Skin of body (tissue), 3 donors: ENCODE measurements at places on chromosomes 13 and 19. TPM values are rescaled to one million over a fixed set of nuclear protein-coding genes. Genes with fewer than 3 reads are reported as not detected.

DNA sequence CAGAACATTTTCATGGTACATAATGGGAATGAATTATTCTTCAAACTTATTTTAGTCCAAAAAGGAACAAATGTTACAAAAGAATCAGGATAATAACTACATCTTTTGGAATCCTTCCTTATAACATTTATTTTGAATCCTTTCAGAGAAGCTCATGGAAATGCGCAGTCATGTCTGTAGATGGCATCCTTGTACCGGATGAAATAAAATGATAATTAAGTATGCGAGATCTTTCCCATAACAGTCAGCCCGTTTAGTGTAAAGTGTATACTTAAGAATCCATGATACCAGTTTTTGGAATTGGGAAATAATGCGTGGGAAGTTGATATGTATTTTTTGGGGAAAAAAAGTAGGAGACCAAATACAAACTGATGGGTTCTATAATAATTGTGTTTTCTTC is 418.8 kb downstream of the GPC5 start:
- no peak for DNase-seq

IGSF23 gene
- not detected for total RNA-seq

DNA sequence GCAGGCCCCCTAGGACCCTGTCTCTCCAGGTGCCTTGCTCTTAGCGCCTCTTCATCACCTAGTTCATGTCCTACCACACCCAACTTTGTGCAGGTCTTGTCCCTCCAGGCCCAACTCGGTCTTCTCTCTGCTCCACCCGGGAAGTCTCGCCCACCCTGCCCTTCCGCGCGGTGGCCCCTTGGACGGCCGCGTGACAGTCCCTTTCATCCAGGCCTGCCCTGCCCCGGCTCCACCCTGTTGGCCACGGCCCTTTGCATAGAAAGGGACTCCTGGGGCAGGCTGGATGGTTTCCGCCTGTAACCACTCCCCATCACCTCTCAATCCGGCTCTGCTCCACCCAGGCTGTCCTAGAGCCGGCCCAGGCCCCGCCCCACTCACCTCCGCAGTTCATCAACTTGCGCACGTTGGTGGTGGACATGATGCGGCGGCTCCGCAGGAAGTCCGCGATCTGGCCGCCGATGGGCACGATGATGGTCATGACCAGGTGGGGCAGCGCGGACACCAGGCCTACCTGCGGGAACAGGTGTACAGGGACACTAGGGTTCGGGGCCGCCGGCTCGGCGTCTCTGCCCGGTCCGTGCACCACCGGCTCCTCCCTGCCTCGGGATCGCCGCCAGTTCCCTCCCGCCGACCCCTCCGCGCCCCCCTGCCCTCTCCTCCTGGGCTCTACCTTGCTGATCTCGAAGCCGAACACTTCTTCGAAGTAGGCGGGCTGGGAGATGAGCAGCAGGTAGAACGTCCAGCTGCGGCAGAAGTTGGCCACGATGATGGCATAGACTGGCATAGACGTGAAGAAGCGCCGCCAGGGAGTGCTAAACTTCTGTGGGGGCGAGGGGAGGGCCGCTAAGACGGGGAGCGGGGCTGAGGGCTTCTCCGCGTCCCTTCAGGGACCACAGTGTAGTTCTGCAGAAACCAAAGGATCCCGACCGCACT is 7.2 kb downstream of the GFY start:
- no peak for DNase-seq

- DNase-seq, result peak; percentile 47
Measured at GRCh38 chr13:97141564-97142005, 80.5 kb upstream of the MBNL2 start.

GRCh38 chr13:35567406-35567980 is 91.0 kb upstream of the MAB21L1 start:
- no peak for DNase-seq

DNA sequence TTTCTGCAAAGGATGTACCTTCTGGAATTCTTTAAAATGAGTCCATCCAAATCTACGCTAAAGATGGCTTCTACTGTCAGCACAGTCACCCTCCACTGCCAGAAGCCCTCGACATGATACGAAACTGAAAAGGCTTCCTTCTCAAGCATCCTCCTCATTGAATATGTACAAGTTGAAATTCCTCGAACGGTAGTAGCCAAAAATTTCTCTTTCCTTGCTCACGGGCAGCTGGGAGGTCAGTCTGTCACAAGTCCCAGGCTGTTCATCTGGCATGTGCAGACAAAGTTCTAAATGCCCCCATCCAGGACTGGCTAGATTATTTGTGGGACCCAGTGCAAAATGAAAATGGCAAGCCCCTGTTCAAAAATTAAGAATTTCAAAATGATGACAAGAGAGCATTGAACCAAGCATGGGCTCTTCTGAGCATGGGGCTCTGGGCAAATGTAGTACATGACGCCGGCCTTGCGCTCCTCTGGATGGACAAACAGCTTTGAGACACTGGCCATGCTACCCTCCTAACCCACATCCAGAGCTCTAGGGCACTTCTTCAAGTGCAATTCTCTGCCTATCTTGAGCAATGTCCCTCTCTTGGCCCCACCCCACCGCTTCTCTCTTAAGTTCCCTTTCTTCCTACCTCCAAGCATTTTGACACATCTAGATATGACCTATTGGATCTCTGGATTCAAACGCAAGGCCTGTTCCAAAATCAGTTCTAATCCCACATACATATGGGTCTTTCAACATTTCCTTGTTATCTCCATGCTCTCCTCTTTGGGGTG is 78.9 kb upstream of the FLT1 start:
- no peak for DNase-seq

DNA sequence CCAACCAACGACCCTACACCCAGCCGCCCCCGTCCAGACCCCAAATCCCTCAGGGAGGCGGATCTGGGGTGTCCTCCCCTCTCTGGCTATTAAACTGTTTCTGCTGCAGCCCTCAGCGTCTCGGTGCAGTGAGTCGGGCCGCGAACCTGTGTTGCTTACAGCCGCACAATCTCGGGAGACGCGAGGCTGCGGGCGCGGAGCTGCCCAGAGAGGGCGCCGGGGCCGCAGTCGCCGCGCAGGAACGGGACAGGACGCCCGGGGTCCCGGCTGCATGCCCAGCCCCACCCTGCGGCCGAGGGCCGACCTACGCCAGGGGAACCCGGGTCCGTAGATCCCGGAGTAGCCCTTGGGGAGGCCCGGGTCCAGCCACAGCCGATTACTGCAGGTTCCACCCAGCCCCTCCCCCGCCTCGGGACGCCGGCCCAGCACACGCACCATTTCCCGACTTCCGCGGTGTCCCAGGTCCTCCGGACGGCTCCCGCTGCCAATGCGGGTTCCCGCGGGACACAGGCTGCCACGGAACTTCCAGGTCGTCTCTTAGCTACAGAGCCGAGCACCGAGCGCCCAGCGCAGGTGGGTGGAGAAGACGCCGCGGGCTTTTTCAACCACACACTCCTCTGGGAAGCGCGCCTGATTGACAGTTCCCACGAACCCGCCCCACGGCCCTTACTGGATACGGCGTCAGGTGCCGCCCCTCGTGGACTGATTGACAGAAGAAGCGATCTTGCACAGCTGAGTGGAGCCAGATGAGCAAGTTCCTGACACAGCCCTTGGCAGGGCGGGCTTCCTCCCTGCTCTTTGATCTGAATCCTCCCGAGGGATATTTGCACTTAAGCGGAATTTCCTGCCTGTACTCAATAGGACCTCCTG is at the start of gene ZNF799:
Gene ZNF799 (minus strand): TSS at position 639 of the 870 bp plus-strand sequence. CDS start 201 bp downstream, at position 438.
- DNase-seq, result peak; percentile 98

ZNF135 gene
- 9.5 TPM for total RNA-seq

FGF22 gene
- 1.4 TPM for total RNA-seq

DNA sequence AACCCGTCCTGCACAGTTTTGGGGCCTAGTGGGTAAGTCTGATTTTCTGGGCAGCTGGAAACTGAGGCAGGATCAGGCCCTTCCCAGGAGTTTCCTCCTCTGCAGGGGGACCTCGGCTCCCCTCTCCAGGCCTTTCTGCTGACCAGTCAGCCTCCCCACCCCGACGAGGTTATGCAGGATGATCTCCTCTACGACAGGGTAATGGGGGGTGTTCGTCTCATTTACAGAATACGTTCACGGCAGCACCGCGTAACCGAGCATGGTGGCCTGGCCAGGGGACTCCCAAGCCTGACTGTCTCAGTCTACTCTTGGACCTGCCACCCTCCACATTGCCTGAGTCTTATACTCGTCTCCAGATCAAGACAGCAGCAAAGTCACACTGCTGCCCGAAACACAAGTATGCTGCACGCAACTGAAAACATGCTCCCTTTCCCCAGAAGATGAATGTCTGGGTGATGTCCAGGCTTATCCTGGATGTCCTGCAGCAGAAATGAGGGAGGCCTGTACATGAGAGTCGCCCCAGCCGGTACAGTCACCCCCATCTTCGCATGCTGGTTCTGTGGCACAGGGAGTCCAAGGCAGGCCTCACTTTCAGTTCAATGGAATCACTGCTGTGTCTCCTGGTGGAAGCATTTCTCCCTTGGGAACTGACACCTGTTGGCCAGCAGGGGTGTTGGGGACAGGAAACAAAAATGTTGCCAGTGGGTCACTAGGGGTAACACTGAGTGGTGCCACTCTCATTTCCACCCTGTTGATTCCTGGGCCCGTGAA is 120.8 kb downstream of the SOX1 start:
- DNase-seq, result no peak

DNA sequence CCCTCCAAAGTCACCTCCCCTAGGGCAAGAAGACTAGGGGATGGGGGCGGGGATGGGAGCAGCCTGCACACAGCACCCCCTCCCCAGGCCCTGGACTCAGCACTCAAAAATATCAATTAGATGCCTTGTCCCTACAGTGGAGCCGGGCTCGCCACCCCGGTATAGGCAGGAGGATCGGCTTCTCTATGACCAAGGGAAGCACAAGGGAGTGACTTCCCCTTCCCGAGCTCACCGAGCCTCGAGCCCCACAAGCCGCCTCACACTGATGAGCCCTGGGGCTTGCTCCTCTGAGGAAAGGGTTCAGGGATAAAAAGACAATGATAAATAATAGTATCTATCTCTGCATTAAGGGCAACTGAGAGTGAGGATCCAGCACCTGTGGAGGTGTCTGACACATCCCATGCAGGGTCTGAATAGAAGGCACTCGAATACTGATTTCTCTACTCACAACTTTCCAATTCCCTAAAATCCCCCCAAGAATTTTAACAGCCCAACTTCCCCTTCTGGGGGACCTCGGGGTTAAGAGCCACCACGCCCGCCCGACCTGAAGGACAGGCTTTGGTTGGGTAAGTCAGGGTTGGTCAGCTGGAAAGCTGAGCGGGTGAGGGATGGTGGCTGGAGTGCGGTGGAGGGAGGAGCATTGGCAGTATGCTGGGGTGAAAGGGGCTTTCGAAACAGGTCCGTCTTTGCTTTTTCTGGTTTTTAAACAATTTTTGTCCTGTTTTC is 51.3 kb downstream of the STK24 start:
- DNase-seq, result no peak

KLK13 gene
- total RNA-seq, result 4.9 TPM

ACTMAP gene
- total RNA-seq, result 1.3 TPM

PAK4 gene
- 8.8 TPM for total RNA-seq

FCER2 gene
- total RNA-seq, result 0.20 TPM
